ENCODE measurements at places on chromosomes 3 and 15.

- no peak for DNase-seq
These were observed 106.0 kb upstream of the IQSEC1 start for GRCh38 chr3:13179181-13179580.

GRCh38 chr3:9776896-9777693 is 7.3 kb upstream of the CAMK1 start:
- DNase-seq = no peak

GRCh38 chr3:102069211-102069662 is 219.9 kb downstream of the NFKBIZ start:
- DNase-seq = peak; percentile 89

DNA sequence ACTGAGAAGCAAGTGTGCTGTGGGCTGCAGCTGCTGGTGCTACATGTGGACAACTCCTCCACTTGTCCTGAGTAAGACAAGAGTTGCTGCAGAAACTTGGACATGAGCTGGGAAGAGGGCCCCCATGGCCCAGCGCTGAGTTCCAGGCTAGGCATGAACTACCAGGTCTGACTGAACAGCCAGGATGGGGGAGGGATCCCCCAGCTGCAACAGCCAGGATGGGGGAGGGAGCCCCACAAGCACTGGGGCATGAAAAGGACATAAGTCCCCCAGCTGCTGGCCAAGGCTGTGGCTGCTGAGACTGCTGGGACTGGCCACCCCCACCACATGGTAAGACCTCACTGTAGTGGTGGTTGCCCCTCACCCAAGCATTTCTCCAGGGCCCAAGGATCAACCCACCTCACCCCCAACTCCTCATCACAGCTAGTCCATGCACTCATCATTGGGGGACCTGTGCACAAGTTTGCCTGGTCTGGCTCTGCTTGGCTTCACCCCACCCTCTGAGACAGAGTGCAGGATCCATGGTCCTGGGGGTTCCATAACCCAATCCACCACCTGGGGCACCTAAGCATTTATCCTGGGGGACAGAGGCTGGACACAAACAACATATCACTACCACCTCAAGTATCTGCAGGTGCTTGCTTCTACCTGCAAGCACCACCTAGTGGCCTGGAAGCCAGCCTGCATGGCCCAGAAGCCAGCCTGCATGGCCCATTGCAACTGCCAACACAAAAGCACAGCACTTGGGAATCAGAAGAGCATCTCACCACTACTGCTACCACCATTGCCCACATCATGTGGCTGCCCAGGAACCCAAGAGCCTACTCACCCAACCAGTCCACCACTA is 84.5 kb upstream of the STT3B start:
- peak; percentile 23 for DNase-seq

- no peak for DNase-seq
These were observed 10.3 kb downstream of the COL7A1 start for GRCh38 chr3:48584836-48585235.

DNA sequence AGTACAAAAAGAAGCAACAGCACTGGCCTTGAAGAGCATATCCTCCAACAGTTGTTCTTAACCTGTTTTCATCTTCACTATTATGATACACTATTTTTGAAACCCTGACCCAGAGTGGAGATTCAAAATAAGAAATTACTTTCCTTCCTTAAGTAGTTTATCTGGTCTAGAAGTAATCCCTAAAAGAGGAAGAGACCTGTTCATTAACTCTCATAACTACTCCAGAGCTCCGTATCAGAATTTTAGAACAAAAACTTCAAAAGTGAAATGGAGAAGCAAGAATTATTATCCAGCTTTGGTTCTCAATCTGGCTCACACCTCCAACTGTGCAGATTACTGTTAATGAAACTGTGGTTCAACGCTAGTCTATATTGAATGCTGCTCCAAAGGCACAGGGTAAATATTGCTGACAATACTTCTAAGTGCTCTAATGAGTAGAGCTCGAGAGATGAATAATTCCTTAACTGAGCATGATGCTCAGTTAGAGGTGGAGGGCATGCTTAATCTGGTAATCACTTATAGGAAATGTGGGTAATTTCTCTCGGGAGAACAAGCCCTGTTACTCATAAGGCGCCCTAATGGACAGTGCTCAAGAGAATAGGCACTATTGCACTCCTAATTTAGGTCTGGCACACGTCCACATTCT is 5.2 kb downstream of the LCMT2 start:
- DNase-seq = no peak
